ENCODE measurements at places on chromosomes 11 and 22.

- DNase-seq: no peak
Measured at GRCh38 chr11:48170241-48171233, 46.1 kb upstream of the OR4B1 start.

DNA sequence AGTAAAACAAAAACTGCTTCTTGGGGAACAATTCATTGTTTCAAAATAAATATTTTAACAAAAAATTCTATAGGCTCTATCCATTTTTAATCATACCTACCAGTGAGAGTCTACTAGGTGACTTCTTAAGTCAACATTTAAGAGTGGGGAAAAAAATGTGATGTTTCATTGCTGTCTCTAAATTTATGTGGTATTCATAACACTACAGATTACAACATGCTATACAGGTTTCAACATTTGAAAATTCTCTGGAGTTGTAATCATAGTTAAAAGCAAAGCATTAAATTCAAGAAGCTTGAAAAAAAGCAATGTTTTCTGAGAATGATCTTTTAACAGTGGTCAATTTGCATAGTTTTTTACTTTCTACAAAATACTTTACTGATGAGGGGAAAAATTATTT is 18.3 kb downstream of the SBF2 start:
- no peak for DNase-seq

- DNase-seq: no peak
Measured at GRCh38 chr11:58606930-58607714, 15.3 kb upstream of the CNTF start.

DNA sequence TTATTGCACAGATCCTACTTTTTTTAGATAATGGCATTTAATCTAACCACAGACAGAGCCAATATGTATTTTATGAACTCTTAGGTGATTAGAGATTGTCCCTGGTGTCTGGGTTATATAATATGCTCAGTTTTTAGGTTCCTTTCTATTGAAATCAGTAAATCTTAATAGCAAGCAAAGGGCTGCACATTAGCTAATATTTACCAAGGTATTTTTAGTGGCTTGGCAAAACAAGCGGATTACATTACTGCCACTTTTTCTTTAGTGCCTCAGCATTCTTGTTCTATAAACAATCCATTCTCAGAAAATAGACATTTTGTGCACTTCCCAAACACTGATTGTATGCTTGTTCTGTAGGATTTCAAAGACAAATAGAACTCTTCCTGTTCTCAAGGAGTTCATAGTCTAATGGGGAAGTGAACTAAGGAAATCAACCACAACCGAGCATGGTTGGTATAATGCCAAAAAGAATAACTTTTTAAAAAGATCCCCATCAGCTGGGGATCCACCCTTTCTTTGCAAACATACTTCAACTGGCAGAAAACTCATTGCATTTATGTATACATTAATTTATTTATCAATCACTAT is 23.8 kb downstream of the KCNJ1 start:
- DNase-seq: no peak

All from esophagus squamous epithelium (tissue), 5 donors.